ENCODE measurements at places on chromosomes 7 and 10.

GRCh38 chr10:67665491-67665890 is 30.5 kb downstream of the CTNNA3 start:
- DNase-seq, result no peak

DNA sequence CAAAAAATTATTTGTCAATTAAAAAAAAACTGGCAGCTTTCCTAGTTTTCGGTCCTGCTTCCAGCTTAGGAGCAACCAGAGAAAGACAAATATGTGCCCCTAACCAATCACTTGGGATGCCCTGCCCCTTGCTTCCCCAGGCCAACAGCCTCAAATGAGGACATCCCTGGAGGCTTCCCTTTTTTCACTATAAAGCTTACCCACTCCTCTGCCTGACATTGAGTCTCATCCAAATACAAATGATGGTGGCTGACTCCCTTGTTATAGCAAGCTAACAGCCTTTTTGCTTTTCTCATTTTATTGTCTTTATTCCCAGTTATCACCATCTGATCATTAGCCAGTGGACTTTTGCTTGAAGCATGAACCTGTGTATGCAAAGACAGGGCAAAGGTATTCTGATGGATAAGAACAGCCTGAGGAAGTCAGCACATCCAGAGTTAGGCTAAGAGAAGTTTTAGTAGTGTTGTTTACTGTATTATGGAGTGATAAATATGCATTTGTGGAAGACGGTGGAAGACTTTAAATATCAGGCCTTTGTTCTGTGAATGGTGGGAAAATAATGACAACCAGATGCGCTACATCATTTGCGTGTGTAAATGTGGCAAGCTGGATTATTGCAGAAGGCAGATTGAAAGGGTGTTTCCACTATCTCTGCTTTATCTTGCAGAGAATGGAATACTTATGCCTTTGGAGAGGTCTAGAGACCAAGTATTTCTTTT is 1.7 kb upstream of the CCM2 start:
- no peak for DNase-seq

DNA sequence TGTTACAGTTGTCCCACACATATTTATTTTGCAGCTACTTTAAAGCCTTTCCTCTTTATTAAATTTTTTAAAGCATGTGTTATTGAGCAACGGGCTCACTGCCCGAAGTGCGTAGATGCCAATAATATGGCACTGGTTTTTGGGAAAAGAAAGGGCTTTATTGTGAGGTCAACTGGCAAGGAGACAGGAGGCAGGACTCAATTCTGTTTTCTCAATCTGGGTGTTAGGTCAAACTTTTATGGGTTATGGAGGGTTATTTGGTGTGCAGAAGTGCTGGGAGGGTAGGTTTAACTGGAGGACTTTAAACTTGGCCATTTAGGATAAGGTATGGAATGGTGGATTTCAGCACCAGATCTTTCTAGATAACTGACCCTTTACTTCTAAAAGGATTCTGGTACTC is 183.6 kb downstream of the LRRC4 start:
- no peak for DNase-seq

DNA sequence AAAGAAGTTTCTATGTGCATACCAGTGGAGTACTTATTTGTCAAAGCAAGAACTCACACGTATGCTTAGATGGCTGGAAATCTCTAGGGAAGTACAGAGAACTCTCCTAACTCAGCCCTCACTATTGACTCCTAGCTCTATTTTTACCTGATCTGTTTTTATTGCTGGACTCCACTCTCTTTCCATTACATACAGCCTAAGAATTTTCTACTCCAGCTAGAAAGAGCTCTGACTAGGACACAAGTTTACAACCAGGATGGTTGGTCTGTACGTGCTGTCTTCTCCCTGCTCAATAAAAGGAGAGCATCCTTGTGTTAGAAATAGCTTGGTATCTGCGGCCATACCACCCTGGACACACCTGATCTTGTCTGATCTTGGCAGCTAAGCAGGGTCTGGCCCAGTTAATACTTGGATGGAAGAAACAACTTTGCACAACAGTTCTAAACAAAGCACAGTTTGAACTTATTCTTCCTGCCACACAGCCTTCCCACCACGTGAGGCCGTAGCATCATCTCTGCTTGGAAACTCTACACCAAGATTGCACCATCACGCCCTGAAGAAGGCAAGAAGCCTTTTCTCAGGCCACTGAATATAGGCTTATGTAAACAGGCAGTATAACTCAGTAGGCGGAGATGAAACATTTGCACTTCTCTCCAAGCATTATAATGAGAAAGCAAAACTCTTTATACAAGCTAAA is 50.7 kb downstream of the KCNMA1 start:
- DNase-seq, result no peak

- DNase-seq, result no peak
These were observed 40.3 kb downstream of the FAM53B start for GRCh38 chr10:124703778-124704427.

- DNase-seq, result no peak
These were observed at the start of gene CABCOCO1 for GRCh38 chr10:61662794-61663259. TSS of gene CABCOCO1 (plus strand) at chr10:61662929. CDS start at chr10:61662973, 44 bp downstream.

GRCh38 chr7:44046321-44047061 is 2.0 kb downstream of the DBNL start:
- no peak for DNase-seq

DNA sequence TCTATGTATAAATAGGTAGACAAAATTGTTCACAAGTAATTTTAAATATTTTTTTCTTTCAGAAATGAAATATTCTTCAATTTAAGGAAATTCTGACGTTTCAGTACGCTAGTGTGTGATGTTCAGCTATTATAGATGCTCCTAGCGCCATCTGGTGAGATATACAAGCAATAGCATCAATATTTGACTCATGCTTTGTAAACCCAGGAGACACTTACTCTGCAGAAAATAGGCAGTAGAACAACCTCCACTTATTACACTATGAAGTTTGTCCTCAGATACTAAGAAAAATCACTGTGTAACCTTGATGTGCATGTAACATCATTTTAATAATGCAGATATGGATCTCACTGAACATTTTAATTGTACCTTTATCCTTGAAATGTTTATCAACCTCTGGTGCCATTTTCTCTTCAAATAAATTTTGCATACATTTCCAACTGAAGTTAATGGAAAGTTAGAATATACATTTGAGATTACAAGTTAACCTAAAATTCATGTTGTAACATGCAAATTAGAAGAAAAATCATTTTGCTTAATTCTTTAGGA is 151.5 kb upstream of the FAM3C start:
- DNase-seq, result no peak

- no peak for DNase-seq
These were observed 199.0 kb downstream of the KIAA1217 start for GRCh38 chr10:24407928-24408327.

DNA sequence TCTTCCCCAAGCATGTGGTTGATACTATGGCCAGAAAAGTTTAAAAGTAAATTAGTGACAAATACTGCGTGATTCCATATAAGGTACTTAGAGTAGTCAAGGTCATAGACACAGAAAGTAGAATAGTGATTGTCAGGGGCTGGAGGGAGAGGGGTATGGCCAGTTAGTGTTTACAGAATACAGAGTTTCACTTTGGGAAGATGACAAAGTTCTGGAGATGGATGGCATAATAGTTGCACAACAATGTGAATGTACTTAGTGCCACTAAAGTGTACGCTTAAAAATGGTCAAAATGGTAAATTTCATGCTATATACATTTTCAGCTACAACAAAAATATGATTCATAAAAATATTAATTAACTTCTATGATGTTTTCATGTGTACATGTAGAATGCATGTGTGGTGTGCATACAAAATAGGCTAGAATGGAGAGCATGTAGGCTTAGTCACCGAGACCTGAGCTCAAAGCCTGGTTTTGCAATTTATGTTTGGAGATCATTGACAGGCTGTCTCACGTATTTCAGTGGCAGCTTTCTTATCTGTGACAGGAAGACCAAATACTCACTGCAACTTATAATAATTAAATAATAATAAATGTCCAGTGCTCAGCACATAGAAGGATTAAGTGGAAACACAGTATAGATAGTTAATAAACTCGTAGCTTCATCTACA is 625.6 kb downstream of the SUGCT start:
- DNase-seq, result no peak

DNA sequence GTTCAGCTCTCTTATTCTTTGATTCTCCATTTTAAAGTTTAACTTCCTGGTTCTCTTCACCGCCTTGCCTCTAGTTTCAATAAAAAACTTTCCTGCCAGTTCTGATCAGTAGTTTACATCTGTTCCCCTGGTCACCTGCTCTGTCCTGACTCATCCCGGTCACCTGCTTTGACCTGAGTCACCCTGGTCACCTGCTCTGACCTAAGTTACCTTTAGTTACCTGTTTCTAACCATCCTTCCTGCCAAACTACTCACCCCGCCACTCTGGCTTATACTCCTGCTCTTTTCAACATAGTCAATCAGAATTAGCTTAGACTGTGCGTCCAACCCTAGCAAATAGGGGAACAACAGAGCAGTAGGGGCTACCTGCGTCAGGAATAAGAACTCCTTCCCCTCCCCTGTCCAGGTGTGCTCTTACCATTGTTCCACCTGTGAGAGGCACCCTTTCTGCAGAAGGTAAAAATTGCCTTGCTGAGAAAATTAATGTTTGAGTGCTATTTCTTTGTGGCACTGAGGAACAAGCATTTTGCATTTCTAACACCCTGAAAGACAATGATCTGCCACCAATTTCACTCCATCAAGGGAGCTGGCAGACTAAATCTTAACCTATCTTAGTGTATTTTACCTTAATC is 263.6 kb downstream of the DOCK4 start:
- DNase-seq, result no peak

GRCh38 chr7:45890902-45891461 is 2.7 kb downstream of the IGFBP1 start:
- no peak for DNase-seq

DNA sequence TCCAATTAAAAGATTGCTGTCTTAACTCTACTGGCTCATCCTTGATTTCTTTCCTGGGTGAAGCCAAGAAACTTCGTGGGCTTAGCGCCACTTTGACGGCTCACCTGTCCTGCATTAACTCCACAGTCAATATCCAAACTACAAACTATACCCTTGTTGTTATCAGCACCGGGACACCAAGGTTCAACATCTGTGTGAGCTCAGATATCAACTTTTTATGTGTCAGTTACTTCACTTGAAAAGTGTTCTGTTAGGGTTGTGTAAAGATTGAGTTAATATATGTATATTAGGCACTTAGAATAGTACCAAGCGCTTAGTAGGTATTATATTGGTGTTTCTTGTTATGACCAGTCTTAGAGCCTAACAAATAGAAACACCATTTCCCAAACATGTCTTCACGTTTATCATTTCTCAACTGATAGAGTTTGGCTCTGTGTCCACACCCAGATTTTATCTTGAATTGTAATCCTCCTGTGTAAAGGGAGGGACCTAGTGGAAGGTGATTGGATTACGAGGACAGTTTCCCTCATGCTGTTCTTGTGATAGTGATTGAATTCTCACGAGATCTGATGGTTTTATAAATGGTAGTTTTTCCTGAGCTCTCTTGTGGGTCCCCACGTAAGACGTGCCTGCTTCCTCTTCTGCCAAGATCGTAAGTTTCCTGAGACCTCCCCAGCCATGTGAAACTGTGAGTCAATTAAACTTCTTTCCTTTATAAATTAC is 19.0 kb upstream of the ST8SIA6 start:
- DNase-seq, result no peak

DNA sequence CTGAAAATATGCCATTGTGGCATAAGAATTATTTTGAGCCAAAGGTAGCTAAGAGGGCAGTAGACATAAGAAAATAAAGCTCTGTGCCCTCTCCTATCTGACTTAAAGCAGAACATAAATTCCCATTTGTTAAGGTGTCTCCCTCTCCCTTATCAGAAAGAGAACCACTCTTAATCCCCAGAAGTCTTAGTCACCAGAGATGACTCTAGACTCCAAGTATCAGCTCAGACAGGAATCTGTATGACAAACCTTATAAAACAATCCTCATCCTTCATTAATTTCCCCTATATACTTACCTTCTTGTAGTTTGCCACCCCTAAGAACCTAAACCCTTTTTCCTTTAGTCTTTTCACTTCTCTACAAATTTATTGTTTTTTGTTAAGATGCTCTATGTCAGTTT is 21.8 kb upstream of the PIP4K2A start:
- no peak for DNase-seq

DNA sequence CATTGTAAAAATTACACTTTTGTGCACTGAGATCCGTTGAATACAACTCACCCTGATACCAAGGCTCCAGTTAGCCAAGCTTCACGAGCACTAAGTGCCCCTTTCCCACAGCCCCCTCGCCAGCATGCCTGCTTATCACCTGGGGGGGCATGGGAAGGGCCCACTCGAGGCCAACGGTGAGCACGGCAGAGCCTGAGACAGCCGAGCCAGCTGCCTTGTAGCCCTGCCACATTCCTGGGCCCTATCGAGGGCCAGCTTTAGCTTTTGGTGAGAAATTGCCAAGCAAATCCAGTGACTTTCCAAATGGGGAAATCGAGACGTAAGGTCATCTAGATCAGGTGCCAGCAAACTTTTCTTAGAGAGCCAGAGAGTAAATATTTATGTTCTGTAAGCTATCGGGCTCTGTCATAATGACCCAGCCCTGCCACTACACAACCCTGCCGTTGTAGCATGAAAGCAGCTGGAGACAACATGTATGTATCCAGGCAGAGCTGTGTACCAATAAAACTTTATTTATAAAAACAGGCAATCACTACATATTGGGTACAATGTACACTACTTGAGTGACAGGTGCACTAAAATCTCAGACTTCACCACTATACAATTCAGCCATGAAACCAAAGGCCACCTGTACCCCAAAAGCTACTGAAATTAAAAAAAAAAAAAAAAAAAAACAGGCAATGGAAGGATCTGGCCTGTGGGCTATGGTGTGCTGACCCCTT is 83.6 kb downstream of the FAM53B start:
- no peak for DNase-seq

DNA sequence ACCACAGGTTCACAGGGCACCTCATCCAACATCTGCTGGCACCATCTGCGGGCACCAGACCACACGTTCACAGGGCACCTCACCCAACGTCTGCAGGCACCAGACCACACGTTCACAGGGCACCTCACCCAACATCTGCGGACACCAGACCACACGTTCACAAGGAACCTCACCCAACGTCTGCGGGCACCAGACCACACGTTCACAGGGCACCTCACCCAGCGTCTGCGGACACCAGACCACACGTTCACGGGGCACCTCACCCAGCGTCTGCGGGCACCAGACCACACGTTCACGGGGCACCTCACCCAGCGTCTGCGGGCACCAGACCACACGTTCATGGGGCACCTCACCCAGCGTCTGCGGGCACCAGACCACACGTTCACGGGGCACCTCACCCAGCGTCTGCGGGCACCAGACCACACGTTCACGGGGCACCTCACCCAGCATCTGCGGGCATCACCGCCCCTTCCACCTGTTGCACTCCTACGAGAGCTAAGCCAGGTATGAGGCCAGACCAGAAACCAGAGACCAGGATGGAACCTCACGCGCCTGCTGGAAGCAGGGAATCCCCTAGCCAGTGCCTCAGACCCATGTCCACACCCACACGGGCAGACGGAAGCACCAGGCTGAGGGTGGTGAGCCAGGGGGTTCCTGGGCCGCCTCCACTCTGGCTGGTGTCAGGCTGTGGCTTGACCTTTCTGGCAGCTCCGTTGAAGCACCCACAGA is 182.8 kb downstream of the MAD1L1 start:
- no peak for DNase-seq
